Muscle of leg (tissue), 16 donors: ENCODE measurements at places on chromosomes 1 and 21. TPM values are rescaled to one million over a fixed set of nuclear protein-coding genes. Genes with fewer than 3 reads are reported as not detected.

DNA sequence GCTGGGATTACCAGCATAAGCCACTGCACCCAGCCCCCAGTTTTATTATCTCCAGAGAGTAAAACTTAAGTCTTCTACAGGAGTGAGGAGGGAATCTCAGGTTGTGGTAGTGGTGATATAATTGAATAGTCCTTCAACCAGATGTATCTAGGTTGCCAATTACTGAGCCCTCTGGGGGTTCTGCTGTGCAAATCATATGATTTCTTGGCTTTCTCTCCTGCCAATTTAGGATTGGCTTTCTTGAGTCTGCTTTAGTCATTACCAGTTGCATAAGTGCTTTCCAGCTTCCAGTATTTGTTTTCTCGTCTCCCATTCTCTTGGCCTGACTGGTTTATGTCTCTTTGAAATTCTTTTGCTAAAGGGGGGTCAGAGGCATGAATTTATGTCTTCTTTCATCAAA is 11.1 kb downstream of the CPT2 start:
- H3K27me3 ChIP-seq: no peaks in the 10 kb centered on the region
- no peaks in the 10 kb centered on the region for H3K4me1 ChIP-seq
- DNase-seq: peak; percentile 38
- peaks cover 51% of the 10 kb centered on the region for H3K36me3 ChIP-seq

Gene OR2AK2
- polyA plus RNA-seq: not detected

Gene FCRL6
- polyA plus RNA-seq: not detected

GRCh38 chr1:213934649-213935048 is 53.1 kb upstream of the PROX1 start:
- no peak overlapping the region for H3K4me3 ChIP-seq
- no peak overlapping the region for H3K27ac ChIP-seq
- no peaks in the 10 kb centered on the region for H3K36me3 ChIP-seq
- no peaks in the 10 kb centered on the region for H3K27me3 ChIP-seq
- H3K4me1 ChIP-seq: peaks cover 4% of the 10 kb centered on the region

GRCh38 chr21:41494242-41494641 is 13.7 kb downstream of the TMPRSS2 start:
- H3K27ac ChIP-seq: no peak overlapping the region
- no peak for DNase-seq
- H3K36me3 ChIP-seq: no peaks in the 10 kb centered on the region
- H3K27me3 ChIP-seq: peaks cover 8% of the 10 kb centered on the region
